Activated CD8-positive, alpha-beta T cell treated with anti-CD3 and anti-CD28 coated beads for 36 hours (primary cell): ENCODE measurements at places on chromosomes 7 and 10. TPM values are rescaled to one million over a fixed set of nuclear protein-coding genes. Genes with fewer than 3 reads are reported as not detected.

GRCh38 chr7:25756601-25757000 is 395.4 kb upstream of the NFE2L3 start:
- H3K4me3 ChIP-seq = no peak overlapping the region
- no peaks in the 10 kb centered on the region for H3K36me3 ChIP-seq
- no peak overlapping the region for H3K27ac ChIP-seq
- DNase-seq = no peak

GRCh38 chr7:74173491-74173865 is 678 bp upstream of the EIF4H start:
- H3K4me1 ChIP-seq = peaks cover 29% of the 10 kb centered on the region
- H3K4me3 ChIP-seq = peak overlapping the region; percentile 81
- peak overlapping the region; percentile 88 for H3K27ac ChIP-seq
- DNase-seq = no peak
- peaks cover 27% of the 10 kb centered on the region for H3K36me3 ChIP-seq

GRCh38 chr7:131501930-131502685 is 54.3 kb downstream of the PODXL start:
- H3K36me3 ChIP-seq = no peaks in the 10 kb centered on the region
- H3K4me1 ChIP-seq = peaks cover 34% of the 10 kb centered on the region
- H3K4me3 ChIP-seq = no peak overlapping the region
- no peak for DNase-seq

DNA sequence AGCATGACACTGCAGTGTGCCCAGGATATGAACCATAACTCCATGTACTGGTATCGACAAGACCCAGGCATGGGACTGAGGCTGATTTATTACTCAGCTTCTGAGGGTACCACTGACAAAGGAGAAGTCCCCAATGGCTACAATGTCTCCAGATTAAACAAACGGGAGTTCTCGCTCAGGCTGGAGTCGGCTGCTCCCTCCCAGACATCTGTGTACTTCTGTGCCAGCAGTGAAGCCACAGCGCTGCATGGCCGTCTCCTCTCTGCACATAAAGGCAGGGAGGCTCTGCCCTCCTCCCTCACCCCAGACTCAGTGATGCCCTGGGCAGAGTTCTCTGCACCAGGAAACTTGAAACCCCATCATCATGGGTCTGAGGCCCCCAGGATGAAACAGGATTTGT is 70.7 kb upstream of the PRSS58 start:
- peak overlapping the region; percentile 29 for H3K4me3 ChIP-seq
- H3K36me3 ChIP-seq = no peaks in the 10 kb centered on the region
- peaks cover 14% of the 10 kb centered on the region for H3K4me1 ChIP-seq
- DNase-seq = no peak
- H3K27me3 ChIP-seq = peaks cover 9% of the 10 kb centered on the region

GRCh38 chr7:13262929-13263530 is 575.6 kb downstream of the ARL4A start:
- H3K4me1 ChIP-seq = no peaks in the 10 kb centered on the region
- H3K4me3 ChIP-seq = no peak overlapping the region
- no peak overlapping the region for H3K27ac ChIP-seq
- no peak for DNase-seq
- H3K27me3 ChIP-seq = peaks cover 6% of the 10 kb centered on the region
- no peaks in the 10 kb centered on the region for H3K36me3 ChIP-seq

The IDE gene
- 33.2 TPM for total RNA-seq

DNA sequence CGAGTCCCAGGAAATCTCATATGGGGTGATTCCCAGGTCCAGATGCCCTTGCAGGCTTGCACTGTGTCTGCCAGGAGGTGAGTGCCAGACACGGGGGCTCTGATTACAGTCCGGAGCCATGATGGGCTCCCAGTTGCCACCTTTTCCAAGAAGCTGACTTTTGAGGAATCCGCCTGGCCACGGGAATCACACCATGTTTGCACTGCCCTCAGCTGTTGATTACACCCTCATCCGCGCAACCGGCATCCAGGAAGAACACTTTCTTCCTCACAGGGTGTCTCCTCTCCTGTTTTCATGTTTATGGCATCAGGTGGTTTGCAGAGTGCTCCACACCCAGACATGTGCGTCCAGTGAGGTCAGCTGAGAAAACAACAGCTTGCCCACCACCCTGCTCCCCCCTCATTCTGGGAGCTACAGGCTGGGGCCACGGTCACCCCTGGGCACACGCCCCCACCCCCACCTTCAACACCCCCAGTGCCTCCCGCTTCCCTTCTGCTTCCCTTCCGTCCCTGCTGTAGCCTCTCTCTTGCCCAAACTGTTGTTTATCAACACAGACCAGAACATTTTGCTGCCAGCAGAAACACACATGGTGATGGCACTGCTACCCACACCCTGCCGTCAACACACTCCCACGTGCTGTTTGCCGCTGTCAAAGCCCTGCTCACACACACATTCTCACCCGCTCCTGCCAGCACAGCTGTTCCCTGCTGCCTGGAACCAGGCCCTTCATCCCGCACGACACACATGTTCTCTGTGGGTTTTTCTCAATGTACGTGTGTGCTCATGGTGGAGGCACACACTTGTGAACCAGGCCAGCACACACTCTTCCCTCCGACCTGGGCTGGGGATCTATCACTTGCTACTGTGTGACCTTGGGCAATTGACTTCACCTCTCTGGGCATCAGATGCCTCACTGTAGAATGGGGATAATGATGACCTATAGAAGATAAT is 35.8 kb downstream of the DDIT4 start:
- peak overlapping the region; percentile 86 for H3K27ac ChIP-seq
- peak; percentile 49 for DNase-seq
- no peaks in the 10 kb centered on the region for H3K27me3 ChIP-seq
- no peaks in the 10 kb centered on the region for H3K36me3 ChIP-seq
- no peak overlapping the region for H3K4me3 ChIP-seq

GRCh38 chr10:86644152-86644793 is 10.1 kb upstream of the OPN4 start:
- H3K27ac ChIP-seq = no peak overlapping the region
- peaks cover 12% of the 10 kb centered on the region for H3K4me1 ChIP-seq
- H3K4me3 ChIP-seq = no peak overlapping the region
- H3K27me3 ChIP-seq = peaks cover 9% of the 10 kb centered on the region

DNA sequence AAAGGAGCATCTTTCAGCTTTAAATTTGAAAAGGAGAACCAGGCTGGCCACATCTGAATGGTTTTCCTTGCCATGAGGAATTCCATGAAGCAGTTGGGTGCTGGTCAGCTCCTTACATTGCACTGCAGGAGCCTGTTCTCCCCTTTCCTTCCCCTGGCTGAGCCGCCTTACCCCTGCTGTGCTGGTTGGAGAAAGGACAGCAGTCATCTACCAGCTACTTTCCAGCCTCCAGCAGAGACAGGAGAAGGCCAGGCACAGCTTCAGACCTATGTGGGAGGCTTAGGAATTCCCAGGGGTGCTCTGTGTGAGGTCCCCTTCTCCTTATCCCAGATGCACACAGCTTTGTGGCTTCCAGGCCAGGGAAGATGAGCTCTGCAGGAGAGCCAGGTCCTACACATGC is 4.7 kb downstream of the C10orf71 start:
- no peak overlapping the region for H3K4me3 ChIP-seq
- H3K36me3 ChIP-seq = no peaks in the 10 kb centered on the region
- no peak for DNase-seq
- H3K27me3 ChIP-seq = no peaks in the 10 kb centered on the region

DNA sequence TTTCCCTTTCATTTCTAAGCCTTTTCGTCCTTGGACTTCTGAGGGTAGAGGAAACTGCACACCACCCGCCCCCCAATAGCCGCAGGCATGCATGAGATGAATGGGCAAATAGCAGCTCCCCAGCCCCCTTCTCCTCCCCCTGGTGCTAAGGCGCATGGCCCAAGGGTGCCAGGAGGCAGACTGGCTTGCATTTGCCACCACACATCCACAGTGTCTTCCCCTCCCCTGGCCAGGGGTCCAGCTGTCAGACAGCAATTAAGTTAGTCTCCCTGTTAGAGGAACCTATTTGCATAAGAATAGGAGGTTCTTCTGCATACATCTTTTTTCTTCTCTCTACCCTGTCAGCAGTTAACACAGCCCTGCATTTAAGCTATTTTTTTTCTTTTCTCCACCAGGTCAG is 20.2 kb downstream of the TOMM7 start:
- no peaks in the 10 kb centered on the region for H3K36me3 ChIP-seq
- H3K27ac ChIP-seq = no peak overlapping the region
- no peak for DNase-seq
- H3K27me3 ChIP-seq = peaks cover 2% of the 10 kb centered on the region

GRCh38 chr10:8380833-8381496 is 326.5 kb downstream of the GATA3 start:
- no peak overlapping the region for H3K4me3 ChIP-seq
- no peak for DNase-seq
- no peak overlapping the region for H3K27ac ChIP-seq

The SEMA3D gene
- total RNA-seq = not detected

The SLC29A3 gene
- 3.3 TPM for total RNA-seq

GRCh38 chr10:132110713-132111112 is 45.0 kb downstream of the JAKMIP3 start:
- no peaks in the 10 kb centered on the region for H3K27me3 ChIP-seq
- DNase-seq = no peak
- no peaks in the 10 kb centered on the region for H3K4me1 ChIP-seq
- no peak overlapping the region for H3K4me3 ChIP-seq
- H3K27ac ChIP-seq = no peak overlapping the region

- H3K4me3 ChIP-seq = no peak overlapping the region
- no peaks in the 10 kb centered on the region for H3K27me3 ChIP-seq
- no peak for DNase-seq
Measured at GRCh38 chr7:44625526-44626471, 19.4 kb downstream of the OGDH start.
